ENCODE measurements at places on chromosomes 7 and 10. TPM values are rescaled to one million over a fixed set of nuclear protein-coding genes. Genes with fewer than 3 reads are reported as not detected.

- no peak for DNase-seq
Observed at GRCh38 chr10:85650791-85651496, 715.7 kb downstream of the GRID1 start.

GRCh38 chr7:81285142-81285871 lies 366.5 kb upstream of the SEMA3C start:
- DNase-seq: no peak

DNA sequence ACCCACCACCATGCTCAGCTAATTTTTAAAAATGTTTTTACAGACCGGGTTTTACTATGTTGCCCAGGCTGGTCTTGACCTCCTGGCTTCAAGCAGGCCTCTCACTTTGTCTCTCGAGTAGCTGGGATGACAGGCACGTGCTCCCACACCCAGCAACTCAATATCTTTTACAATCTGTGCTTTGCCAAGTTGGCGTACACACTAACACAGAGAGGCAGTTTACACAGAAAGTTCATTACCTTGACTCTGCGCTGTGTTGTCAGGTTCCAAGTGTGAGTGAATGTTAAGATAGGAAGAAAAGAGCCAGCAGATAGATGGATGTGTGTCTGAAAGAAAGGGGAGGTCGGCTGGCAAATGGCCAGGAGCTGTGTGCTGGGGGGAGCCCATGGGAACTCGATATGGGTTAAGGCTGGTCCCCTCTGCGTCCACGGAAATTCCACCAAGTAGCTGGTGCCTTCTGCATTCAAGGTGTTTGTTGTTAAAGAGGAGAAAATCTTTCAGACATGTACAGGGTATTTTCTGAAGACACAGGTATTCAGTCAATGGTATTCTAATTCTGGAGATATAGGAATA lies 299.8 kb downstream of the CAMK1D start:
- DNase-seq: no peak

CACNB2 gene
- not detected for total RNA-seq

DNA sequence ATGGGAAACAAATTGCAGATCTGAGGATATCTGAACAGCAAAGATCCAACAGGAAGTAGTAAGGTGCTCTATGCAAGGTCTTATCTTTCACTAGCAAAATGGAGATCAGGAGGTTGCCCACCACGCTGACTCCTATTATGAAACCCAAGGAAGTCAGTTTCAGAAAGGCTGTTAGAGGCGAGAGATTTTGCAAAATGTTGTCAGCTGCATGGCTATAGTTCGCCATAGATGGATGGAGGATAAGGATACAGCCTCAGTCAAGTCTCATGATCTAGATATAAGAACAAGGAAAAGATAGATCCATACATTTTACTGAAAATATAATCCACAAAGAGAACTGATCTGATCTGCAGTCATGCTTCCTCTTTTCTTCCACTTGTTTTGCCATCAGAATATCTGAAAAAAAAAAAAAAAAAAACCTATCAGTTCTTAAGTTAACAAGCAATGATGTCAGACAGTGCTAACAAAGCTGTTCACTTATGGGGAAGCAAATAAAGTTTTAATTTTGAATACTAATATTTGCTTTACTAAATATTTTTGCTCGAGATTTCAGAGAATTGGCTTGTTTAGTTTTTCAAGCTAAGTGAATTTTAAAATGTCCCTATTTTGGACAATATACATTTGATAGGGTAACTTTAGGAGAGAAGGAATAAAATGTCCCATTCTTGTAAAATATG lies 2.0 kb downstream of the GPR85 start:
- DNase-seq: no peak

DNA sequence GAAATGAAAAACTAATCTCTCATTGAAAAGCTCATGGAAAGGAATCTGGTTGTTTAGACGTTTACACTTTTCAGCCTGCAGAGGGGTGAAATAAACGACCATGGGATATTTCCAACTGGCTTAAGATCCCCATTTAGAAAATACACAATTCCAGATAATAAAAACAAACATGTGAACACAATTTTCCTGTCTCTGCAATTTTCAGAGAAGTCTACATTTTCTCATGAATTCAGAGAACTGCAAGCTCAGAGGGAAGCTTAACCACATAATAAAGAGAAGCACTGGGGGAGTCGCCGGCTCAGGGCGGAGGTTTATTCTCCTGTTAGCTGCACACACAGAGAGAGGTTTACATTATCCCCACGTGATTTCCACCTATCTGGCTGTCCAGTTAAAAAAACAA lies 215.2 kb downstream of the FANK1 start:
- no peak for DNase-seq

BICC1 gene
- total RNA-seq: not detected

CALN1 gene
- total RNA-seq: not detected

KLF14 gene
- total RNA-seq: not detected

Data from T-helper 17 cell (primary cell).